NCI-H2171 (cell line): ENCODE measurements at places on chromosomes 2 and 18.

- no peak for DNase-seq
Observed at GRCh38 chr18:25335676-25336075, 16.3 kb downstream of the ZNF521 start.

DNA sequence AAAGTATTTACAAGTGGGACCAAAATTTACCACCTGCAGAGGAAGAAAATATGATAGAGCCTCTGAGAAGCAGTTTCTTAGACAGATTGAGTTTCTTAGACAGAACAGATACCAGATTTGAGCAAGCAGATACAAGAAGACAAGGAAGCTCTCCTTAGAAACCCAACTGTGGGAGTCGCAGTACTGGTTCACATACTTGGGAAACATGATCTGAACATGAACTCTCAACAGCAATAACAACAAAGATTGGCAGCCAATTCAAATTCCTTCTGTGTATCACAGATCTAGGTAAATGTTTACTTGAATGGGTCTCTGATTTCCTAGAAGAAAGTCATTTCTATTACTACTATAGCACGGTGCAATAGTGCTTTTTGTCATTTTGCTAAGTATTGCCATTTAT lies 82.1 kb downstream of the OLA1 start:
- DNase-seq, result no peak

DNA sequence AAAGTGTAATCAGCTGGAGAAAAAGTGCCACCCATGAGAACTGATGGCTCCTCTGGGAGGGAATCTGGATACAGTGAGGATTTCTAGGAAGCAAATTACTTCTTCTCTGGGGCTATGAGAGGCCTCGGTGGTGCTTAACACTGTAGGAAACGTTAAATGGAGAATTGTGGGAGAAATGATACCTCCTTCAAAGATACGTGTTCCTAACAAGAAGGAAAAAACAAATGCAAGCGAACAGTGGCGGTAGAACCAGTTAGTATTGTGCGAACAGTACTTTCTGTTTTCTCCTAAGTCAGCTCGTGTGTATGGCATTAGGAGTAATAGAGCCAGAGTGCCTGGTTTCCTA lies 587 bp upstream of the MTIF2 start:
- DNase-seq, result no peak

GRCh38 chr2:215022418-215022817 lies 116.0 kb downstream of the ABCA12 start:
- no peak for DNase-seq
